Activated CD4-positive, alpha-beta T cell treated with anti-CD3 and anti-CD28 coated beads, Interleukin-2, amount 50 U/mL, for 4 hours (primary cell): ENCODE measurements at places on chromosomes 6 and 20.

GRCh38 chr6:133964052-133964451 lies 11.0 kb downstream of the TBPL1 start:
- DNase-seq: no peak

DNA sequence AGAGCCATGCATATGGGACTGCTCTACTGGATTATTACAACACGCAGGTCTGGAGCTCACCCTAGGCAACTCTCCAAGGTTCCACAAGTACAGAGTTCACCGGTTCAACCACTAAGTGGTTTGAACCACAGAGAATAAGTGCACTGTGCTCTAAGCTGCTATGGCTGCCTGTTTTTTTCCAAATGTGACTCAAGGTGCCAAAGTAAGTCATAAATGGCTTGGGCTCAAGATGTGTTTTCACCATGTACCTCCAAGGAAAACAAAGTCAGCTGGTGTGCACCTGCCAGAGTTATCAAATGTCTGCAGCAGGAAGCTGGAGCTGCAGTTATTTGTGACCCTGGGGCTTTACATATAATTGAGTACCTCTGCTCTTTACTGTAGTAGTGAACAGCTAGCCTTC lies 76.7 kb downstream of the PREP start:
- no peak for DNase-seq

- no peak for DNase-seq
Observed at GRCh38 chr6:20233007-20233730, 20.9 kb upstream of the MBOAT1 start.

GRCh38 chr20:20492521-20493332 lies 124.8 kb downstream of the INSM1 start:
- DNase-seq: no peak

GRCh38 chr20:22582964-22583772 lies 1.2 kb downstream of the FOXA2 start:
- DNase-seq: no peak

DNA sequence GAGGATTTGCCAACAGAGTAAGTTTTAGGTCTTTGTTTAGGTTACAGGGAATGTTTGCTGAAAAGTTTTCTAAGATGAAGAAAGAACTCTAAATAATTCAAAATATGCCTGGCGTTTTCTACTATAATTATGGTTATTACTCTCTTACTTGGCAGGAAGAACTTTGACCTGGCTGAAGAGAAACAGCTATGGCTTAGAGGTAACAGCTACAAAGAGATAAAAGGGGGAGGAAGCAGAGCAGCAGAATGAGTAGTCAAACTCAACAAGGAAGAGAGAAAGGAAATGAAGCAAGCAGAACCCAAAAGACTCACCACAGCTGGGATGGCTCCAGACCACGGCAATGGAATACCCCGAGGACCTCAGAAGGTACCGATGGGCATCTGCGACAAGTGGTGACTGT lies 95.6 kb downstream of the KIF16B start:
- no peak for DNase-seq

- DNase-seq: no peak
Observed at GRCh38 chr6:147099974-147100373, 104.2 kb upstream of the STXBP5 start.

DNA sequence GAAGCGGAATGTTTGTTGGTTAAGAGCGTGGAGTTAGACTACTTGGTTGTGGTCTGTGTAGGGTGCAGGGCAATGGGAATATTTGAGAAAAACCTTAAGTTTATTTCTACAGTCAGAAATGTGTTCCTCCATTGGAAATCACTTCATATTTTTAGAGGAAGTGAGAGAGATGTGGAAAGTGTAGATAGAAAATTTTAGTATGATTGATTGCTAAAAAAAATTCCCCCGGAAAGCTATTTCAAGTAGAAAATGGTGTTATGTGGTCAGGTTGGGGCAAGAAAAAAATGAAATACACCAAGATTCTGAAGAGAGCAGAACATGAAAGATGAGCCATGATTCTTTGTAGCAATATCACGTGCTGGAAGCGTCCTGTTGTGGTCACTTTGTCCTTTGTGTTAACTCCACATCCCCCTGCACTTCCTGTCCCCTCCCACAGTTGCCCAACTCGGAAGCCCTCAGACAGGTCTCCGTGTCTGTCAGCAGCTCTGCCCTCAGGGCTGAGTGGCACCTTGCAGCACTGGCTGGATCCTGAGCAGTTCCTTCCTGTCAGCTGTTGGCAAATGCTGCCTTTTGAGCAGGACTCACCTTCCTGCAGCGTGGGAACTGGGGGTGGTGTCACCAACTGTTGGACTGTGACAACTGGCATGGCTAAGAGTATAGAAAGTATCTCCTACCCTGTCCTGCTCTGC lies 137.5 kb upstream of the SLC24A3 start:
- no peak for DNase-seq

- no peak for DNase-seq
Observed at GRCh38 chr6:44179648-44180047, 21.0 kb downstream of the CAPN11 start.

- DNase-seq: no peak
Observed at GRCh38 chr6:14661691-14662090, 544.1 kb downstream of the CD83 start.

- DNase-seq: peak; percentile 0
Observed at GRCh38 chr6:112286010-112286409, 31.6 kb upstream of the LAMA4 start.

DNA sequence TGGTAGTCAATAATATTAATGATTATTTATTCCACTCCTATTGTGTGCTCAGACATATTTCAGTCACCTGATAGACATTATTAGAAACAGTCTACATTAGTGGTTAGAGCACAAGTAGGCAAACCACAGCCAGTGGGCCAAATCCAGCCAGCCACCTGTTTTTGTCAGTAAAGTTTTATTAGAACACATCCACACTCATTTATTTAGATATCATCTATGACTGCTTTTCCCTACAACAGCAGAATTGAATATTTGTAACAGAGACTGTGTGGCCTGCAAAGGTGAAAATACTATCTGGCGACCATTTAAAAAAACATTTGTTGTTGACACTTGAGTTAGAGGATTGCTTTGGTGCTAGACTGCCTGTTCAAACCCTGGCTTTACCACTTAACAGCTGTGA lies 220.0 kb upstream of the ZFP64 start:
- DNase-seq: no peak

- no peak for DNase-seq
Observed at GRCh38 chr6:44289726-44290260, 19.5 kb downstream of the TMEM151B start.

DNA sequence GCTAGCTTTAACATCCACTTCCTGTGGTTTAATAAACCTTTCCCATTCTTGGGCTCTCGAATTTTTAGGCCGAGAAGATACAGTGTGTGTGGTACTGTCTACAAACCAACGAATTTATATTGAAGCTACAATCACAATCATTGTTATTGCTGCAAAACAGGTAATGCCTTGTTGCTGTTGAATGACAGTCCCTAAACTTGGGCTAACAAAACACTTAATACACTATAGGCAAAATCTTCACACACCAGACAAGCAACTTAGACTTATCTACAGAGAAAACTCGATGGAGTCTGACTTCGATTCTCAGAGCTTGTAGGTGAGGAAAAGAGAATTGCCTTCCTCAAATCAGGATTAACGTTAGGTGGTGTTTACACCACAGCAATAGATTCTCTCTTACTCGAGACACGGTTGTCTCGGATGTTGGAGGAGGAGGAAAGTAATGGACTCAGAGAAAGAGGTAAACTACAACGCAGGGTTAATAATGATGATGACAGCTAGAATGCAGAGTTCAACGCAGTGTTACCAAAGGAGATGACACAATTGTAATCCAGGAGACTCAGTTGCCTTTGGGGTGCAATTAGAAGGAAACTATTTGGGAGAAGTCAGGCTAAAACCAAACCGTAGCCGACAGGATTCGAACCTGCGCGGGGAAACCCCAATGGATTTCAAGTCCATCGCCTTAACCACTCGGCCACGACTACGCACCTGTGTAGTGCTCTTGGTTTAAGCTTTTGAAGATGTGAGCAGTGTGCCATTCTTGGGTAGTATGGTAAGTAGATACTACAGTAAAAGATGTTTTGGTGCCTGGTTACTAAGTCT lies 32.5 kb upstream of the ZNF184 start:
- DNase-seq: peak; percentile 19

GRCh38 chr6:25746968-25747367 lies 7.6 kb upstream of the SLC17A4 start:
- DNase-seq: no peak

DNA sequence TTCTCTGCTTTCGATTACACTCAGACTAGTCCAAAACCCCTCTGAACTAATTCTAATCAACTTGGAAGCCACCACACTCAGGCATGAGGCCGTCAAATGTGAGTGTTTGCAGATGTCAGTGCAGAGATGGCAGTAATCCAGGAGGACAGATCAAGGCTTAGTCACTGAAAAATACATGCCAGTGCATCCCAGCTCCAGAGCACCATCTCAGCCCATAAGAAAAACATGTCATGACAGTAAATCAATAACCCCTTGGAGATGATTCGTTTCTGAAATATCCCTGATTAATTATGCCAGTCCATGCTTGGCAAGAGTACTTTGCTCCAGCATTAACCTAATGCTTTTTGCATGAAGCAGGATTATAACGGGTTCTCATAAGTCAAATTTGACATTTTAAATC lies 179.5 kb downstream of the ADAT2 start:
- DNase-seq: no peak

DNA sequence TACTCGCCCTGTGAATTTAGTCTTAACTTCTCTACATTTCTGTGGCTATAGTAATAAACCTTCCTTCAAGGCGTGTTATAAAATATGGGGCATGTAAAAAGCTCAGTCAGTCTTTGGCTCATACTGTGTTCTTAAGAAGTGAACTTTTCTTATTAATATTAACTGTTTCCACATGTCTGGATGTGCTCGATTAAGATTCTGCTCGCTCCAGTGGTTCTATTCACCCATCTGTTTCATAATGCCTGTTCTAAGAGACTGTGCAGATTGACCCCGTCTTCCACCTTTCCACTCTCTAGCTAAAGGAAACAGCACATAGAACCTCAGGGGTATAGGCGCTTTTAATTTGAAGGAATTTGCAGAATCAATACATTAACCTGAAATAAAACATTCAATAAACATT lies 99.9 kb downstream of the L3MBTL3 start:
- DNase-seq: no peak

DNA sequence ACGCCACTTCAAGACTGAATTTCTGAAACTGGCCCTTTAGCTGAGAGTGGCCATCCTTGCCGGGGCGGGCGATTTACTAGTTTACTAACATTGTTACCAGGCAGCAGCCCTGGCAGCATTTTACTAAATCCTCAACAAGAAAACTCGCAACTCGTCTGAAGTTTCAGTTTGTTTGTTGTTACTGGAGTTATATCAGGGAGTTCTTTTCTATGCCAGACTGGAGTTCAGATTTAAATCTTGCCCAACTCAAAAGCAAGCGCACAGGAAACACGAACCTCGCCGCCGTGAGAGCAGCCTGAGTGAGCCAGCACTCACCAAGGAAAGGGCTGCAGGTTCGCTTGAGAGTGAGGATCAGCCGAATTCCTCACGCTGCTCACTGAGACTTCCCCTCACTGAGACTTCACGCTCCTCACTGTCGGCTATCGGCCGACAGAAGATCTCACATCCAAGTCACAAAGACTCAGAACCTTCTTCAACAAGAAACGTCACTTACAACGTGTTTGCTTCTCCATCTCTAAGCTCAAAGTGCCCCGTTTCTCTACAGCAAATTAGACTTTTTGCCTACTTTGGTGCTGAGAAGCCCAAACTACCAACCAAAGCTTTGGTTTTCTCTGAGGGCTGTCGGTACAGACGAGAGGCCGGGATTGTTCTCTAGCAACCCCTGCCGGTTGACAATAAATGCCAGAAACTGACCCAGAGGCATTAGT lies 78.9 kb downstream of the OLIG3 start:
- DNase-seq: peak; percentile 58

DNA sequence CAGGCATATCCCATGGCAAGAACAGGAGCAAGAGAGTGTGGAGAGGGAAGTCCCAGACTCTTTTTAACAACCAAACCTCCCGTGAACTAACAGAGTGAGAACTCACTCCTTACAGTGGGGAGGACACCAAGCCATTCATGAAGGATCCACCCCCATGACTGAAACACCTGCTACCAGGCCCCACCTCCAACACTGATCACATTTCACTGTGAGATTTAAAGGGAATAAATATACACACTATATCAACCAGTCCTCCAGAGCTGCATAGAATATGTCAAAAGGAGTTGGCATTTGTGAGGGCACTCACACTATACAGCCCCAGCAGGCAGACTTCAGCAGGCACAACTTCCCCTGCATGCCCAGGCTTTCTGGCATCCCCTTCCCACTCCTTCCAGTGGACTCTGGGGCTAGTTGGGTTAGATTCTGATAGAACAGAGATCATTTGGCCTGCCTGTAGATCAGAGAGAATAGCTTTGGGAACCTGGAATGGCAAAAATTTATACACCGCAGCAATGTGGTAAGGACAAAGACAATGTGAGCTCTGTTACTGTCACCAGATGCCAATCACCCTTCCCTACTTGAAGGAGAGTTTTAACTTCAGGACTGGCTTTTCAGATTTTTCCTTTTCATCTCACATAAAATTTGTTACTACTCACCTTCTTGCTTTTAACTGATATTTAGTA lies 25.2 kb upstream of the TENT5A start:
- DNase-seq: no peak

- no peak for DNase-seq
Observed at GRCh38 chr6:122665929-122666328, 55.7 kb downstream of the PKIB start.

- DNase-seq: no peak
Observed at GRCh38 chr6:64256483-64256882, 620.9 kb downstream of the PHF3 start.

- no peak for DNase-seq
Observed at GRCh38 chr6:45843848-45844521, 171.7 kb downstream of the CLIC5 start.

GRCh38 chr6:97591955-97592354 lies 308.9 kb upstream of the MMS22L start:
- no peak for DNase-seq

GRCh38 chr6:108523697-108524096 lies 37.0 kb upstream of the FOXO3 start:
- no peak for DNase-seq

DNA sequence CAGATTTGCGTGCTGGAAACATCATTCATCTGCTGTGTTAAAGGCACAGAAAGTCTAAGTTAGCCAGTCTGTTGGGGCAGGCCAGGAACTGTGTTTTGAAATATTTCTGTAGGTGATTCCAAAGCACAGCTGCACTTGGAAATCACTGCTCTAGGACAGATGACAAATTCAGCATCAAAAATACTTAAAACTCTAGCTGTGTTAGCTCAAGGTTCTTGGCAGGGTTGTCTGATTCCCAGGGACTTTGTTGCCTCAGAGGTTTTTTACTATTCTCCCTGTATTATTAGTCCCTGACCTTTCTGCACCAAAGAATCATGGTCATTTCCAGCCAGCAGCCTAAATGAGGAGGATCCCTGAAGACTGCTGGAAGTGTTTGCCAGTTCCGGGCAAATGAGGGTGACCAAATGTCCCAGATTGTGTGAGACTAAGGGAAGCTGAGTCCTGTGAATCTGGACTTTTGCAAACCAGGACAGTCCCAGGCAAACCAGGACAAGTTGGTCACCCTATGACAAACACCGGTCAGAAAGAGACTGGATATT lies 84.3 kb upstream of the TMEM30A start:
- no peak for DNase-seq

GRCh38 chr6:13398069-13398381 lies 69.7 kb upstream of the TBC1D7 start:
- no peak for DNase-seq
